Retina (tissue), 1 donor: ENCODE measurements at places on chromosomes 16 and 17.
A peak's percentile ranks its signal among the peaks of the same experiment; 100 is the strongest.

- no peak for DNase-seq
Observed at GRCh38 chr17:16272111-16272840, 55.3 kb downstream of the PIGL start.

GRCh38 chr17:77428020-77428748 lies 287.4 kb downstream of the SEC14L1 start:
- DNase-seq, result no peak

DNA sequence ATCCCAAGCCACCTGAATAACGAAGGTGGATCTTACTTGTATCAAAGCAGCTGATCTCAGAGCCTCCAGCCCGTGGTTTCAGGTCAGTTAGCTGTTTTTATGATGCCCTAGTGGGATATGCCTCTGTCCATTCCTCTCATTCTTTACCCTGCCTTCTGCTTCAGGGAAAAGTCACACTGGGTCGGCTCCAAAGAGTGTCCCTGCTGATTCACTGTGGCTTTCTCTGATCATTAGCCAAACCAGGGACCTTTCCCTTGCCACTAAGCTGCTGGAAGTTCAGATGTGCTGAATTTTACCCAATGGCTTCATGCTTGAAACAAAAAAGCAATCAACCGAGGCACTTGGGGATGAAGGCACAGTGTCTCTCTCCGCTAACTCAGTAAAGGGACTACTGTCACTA lies 170.2 kb upstream of the SALL1 start:
- DNase-seq, result no peak

- DNase-seq, result peak; percentile 15
Observed at GRCh38 chr17:48954300-48954755, 9.7 kb upstream of the SNF8 start.

DNA sequence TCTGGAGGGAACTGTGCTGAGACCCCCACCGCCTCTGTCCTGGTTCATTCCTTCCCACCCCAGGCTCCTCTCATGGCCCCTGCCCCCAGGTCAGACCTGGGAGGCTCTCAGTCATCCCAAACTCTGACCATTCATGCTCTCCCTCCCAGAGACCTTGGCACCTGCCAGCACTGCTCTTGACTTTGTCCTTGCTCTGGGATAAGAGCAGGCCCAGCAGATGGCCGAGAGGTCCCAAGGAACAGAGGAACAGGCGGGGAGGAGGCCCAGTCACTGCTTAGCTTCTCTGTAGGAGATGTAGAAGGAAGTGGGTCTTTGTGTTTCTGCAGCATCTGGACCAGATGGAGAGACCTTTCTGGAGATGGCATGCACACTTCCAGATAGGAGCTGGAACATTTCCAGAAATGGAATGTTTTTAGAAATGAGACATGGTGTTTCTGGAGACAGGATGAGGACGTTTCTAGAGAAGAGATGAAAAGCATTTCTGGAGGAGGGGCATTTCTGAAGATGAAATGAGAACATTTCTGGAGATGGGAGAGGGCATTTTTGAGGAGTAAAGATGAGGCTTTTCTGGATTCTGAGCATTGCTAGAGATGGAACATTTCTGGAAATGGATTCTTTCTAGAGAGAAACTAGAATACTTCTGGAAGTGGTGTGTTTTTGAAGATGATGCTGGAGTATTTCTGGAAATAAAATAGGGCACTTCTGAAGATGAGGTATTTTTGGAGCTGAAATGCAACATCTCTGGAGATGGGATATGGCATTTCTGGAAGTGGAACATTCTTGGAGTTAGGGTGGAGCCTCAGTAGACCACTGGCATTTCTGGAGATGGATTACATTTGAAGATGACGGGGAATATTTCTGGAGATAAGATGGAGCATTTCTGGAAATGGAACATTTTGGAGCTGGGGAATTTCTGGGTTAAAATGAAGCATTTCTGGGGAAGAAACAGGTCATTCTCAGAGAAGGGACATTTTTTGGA lies 55.2 kb downstream of the RAI1 start:
- DNase-seq, result no peak

- DNase-seq, result no peak
Observed at GRCh38 chr16:77928096-77928495, 94.3 kb upstream of the CLEC3A start.

DNA sequence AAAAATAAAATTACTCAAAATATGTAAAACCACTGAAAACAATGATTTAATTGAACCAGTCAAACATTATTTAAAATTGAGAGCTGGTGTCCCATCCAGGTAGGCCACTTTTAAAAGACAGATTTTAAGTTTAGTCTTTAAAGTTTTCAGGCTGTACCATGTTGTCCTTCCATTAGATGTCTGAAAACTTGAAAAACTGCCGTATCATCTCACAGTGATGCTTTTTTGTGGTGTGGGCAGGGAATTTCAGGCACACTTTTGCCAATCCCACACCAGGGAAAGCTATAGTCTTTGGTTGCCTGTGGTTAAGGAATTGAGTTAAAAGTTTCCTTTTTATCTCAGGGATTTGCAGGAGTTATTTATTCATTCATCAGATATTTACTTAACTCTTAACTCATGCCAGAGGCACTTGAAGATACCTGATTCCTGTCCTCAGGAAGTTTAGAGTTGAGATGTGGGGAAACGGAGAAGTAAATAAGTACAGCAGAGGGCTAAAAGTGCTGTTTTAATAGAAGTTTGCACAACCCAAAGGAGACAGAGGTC lies 3.2 kb downstream of the SNTB2 start:
- no peak for DNase-seq

DNA sequence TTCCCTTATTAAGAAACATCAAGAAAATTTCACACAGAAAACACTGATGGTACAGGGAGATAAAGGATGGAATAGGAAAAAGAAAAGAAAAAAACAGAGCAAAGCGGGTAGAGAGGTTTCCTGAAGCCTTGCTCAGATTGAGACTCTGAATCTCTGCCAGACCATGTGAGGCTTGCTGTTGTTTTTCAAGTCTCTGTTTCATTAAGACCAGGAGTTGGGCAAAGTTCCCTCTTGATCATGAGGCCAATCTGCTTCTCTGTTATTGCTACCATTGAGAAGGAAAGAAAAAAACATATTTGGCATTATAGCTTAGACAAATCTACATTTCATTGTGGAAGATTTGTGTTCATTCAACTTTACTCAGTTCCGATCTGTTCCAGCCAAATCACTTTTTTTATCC lies 201.6 kb upstream of the SOX9 start:
- no peak for DNase-seq

DNA sequence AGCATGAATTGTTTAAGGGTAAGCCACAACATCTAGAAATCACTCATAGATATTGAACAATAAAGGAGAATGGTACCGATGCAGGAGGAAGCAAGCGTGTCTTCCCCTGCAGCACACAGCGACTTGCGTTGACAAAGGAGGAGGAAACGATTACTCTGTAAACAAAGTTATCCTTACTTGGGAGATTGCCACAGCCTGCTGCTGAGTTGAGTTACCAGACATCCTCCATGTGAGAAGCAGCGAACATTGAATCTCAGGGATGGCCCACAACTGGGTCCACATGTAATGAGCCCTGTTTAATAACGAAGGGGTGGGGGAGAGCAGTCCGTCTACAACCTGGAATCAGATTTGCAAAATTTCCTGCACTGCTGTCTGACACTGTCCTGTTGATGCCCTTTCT lies 27.7 kb downstream of the CLUH start:
- DNase-seq, result no peak

GRCh38 chr17:57972151-57972550 lies 15.9 kb downstream of the VEZF1 start:
- DNase-seq, result no peak

- DNase-seq, result no peak
Observed at GRCh38 chr16:61590577-61590976, 445.7 kb downstream of the CDH8 start.

DNA sequence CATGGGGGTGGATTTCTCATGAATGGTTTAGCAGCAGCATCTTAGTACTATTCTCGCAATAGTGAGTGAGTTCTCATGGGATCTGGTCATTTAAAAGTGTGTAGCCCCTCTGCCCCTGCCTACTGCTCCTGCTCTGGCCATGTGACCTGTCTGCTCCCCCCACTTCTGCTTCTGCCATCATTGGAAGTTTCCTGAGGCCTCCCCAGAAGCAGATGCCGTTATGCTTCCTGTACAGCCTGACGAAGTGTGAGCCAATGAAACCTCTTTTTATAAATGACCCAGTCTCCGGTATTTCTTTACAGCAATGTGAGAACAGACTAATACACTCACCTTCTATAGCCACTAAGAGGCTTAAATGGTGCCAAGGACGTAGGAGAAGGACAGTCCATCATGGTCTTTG lies 51.5 kb downstream of the NOL11 start:
- DNase-seq, result no peak

GRCh38 chr17:40410082-40410481 lies 7.6 kb downstream of the TOP2A start:
- no peak for DNase-seq

DNA sequence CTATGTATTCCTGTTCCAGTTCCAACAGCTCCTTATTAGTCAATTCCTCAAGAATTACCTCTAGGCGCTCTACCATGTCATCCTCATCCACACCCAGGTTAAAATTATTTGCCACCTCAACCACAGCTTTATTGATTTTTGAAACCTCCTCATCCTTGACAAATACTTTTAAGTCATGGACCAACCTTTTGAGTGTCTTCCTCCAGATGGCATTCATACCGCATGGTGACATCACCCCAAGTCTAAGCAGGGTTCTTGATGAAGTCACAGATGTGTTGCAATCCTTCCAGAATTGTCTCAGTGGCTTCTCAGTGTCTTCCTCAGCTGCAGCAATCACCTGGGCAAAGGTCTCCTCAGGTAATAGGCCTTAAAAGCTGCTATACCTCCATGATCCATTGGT lies 40.1 kb downstream of the BCL7C start:
- no peak for DNase-seq

GRCh38 chr16:54201200-54201599 lies 85.4 kb downstream of the IRX3 start:
- DNase-seq, result no peak

GRCh38 chr16:1745181-1745899 lies 26.0 kb downstream of the NME3 start:
- DNase-seq, result no peak

- no peak for DNase-seq
Observed at GRCh38 chr16:30967795-30968194, 10.2 kb downstream of the SETD1A start.

DNA sequence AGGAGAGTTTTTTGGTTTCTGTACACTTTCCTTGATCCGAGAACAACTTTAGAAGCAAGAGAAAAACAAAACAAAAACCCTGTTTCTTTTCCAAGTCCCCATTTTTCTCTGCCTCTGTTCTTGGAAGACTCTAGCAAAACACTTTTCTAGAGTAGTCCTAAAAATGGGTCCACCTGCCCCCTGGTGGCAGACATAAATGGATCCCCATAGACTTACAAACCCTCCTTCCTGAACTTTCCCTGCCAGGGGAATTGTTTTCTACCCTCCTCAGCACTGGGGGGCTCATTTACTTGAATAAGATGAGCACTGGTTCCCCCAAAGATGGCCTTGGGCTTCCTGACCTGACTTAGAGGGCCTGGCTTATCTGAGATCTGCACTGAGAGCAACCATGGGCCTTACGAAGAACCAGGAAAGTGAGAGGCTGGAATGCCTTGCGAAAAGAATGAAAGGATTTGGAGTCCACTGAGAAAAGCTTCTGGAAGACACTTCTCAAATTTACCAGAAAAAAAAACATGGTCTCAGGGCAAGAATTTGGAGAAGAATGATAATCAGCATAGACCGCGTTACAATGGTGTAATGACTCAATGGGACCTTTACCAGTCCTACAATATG lies 48.0 kb upstream of the CDYL2 start:
- no peak for DNase-seq

- DNase-seq, result no peak
Observed at GRCh38 chr16:11009027-11009755, 64.8 kb downstream of the CLEC16A start.

- no peak for DNase-seq
Observed at GRCh38 chr16:12411516-12411915, 392.2 kb downstream of the CPPED1 start.

- no peak for DNase-seq
Observed at GRCh38 chr16:67708368-67708771, 10.7 kb downstream of the GFOD2 start.

GRCh38 chr17:48047113-48047740 lies 932 bp upstream of the NFE2L1 start:
- DNase-seq, result peak; percentile 34

DNA sequence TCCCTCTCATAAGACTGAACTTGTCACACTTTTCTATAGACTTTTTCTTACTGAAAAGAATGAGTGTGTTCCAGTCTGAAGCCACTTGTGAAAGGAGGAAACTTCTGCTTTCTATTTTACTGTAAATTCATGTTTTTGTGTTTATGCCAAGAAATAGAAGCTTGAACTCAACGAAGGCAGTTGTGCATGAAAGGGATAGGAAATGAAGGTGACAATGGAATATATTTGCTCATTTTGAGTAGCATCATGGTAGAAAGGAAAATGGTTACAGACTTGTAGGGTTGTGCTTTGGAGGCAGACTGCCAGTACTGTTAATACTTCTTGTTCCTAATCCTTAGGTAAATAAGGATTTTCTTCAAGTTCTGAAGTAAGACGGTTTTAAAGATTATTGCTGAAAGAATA lies 8.1 kb downstream of the CLTC start:
- no peak for DNase-seq

DNA sequence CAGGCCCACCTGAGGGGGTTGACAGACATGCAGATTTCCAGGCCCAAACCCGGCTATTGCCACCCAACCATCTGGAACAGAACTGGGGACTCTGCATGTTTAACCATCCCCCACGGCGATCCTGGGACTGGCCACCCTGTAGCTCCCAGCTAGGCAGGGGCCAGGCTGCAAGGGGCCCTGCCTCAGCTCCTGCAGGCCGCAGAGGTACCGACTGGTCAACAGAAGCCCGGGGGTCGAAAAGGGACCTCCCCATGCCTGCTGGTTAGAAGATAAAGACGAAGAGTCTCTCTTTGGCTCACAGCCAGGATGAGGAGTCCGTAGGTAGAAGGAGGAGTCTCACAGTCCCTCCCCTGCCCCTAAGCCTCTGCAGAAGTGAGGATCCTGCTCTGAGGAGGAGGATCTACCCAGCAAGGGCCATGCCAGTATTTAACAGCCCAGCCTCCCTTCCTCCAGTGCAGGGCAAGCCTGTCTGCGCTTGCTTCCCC lies 223.4 kb upstream of the TNRC6C start:
- DNase-seq, result peak; percentile 73

DNA sequence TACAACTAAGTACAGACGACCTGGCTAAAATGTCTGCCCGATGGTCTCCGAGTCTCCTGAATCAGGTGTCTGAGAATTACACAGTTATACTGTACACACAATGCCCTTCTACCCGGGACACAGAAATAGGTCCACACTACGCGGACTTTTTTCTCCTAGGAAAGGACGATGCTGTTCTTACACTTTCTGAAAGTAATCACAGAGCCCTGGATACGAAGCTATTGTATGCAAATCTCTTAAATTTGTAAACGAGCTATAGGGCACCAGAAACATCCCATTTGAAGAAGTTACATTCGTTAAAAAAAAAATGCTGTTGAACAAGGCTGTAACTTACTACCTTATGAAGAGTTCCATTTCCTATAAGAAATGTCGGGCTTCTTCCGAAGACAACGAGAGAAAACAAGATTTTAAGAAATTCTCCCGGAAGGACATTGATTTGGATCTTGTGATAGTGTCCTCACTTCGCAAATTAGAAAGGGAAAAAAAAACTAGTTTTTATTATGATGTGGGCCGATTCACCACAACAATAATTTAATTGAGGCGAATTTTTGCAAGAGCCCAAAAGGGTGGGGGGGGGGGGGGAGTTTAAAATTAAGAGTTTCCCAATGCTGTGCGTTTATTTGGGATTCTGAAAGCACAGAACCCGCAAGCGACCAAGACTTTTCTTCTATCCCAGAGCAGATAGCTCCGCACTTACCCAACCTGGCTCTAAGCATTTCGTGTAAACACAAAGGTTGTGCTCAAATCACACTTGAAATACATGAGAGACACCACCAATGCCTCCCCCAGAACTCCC lies 1.5 kb upstream of the SOX9 start:
- no peak for DNase-seq

GRCh38 chr17:27570578-27570914 lies 60.4 kb upstream of the LGALS9 start:
- DNase-seq, result no peak
